ENCODE measurements at places on chromosomes 12 and 14. TPM values are rescaled to one million over a fixed set of nuclear protein-coding genes. Genes with fewer than 3 reads are reported as not detected.
A peak's percentile ranks its signal among the peaks of the same experiment; 100 is the strongest.

- no peaks in the 10 kb centered on the region for H3K27me3 ChIP-seq
- peaks cover 7% of the 10 kb centered on the region for H3K4me1 ChIP-seq
- H3K36me3 ChIP-seq = no peaks in the 10 kb centered on the region
Measured at GRCh38 chr14:50670196-50670865, 2.2 kb upstream of the SAV1 start.

DNA sequence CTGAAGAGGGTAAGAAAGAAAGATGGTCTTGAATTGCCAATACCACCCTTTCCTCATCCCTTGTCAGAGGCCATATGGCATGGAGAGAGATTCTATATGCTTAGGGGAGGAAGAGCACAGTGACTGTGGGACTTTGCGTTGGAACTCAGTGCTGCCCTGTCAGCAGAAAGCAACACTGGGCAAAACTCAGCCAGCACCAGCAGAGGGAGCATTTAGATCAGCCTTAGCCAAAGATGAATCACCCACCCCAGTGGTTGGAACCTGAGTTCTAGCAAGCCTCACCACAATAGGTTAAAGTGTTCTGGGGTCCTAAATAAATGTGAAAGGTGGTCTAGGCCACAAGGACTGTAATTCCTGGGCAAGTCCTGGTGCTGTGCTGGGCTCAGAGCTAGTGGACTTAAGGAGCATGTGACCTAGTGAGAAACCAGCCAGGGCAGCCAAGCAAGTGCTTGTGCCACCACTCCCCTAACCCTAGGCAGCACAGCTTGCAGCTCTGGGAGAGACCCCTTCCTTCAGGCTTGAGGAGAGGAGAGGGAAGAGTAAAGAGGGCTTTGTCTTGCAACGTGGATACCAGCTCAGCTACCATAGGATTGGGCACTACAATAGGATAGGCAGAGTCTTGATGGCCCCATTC, 11.4 kb upstream of the BCAT1 start:
- H3K36me3 ChIP-seq = no peaks in the 10 kb centered on the region
- H3K4me3 ChIP-seq = no peak overlapping the region
- DNase-seq = peak; percentile 48
- H3K27me3 ChIP-seq = no peaks in the 10 kb centered on the region

Gene KCNA1
- total RNA-seq = not detected

DNA sequence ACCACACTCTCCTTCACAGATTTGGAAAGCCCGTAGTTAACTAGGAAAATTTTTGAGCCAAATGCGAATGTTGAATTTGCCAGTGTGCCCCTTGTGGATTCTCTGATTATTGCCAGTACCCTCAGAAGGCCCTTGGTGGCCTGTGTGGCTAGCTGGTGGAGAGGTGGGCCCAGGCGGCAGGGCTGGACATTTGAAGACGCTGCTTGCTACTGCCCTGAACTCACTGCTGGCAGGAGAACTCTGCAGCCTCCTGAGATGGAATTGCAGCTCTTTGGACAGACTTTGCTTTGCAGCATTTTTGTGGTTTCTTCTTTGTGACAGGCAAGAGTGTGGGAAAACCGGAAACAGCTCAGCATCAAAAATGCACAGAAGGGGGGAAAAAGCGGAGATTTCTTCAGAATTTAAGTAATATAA, 97.6 kb downstream of the TGFB3 start:
- no peaks in the 10 kb centered on the region for H3K4me1 ChIP-seq
- no peaks in the 10 kb centered on the region for H3K36me3 ChIP-seq
- DNase-seq = no peak
- no peak overlapping the region for H3K4me3 ChIP-seq
- H3K27me3 ChIP-seq = no peaks in the 10 kb centered on the region

- H3K4me1 ChIP-seq = peaks cover 25% of the 10 kb centered on the region
- peaks cover 57% of the 10 kb centered on the region for H3K36me3 ChIP-seq
- H3K4me3 ChIP-seq = peak overlapping the region; percentile 47
Measured at GRCh38 chr12:57243521-57244311, 7.3 kb downstream of the STAC3 start.

Gene RFLNA
- not detected for total RNA-seq

Gene NELL2
- total RNA-seq = 0.42 TPM

Gene EPYC
- total RNA-seq = not detected

All from Calu3 (cell line).